ENCODE measurements at places on chromosomes 5 and 9.

GRCh38 chr5:18074961-18075360 lies 440.7 kb downstream of the TAF11L14 start:
- ATAC-seq: no peak

DNA sequence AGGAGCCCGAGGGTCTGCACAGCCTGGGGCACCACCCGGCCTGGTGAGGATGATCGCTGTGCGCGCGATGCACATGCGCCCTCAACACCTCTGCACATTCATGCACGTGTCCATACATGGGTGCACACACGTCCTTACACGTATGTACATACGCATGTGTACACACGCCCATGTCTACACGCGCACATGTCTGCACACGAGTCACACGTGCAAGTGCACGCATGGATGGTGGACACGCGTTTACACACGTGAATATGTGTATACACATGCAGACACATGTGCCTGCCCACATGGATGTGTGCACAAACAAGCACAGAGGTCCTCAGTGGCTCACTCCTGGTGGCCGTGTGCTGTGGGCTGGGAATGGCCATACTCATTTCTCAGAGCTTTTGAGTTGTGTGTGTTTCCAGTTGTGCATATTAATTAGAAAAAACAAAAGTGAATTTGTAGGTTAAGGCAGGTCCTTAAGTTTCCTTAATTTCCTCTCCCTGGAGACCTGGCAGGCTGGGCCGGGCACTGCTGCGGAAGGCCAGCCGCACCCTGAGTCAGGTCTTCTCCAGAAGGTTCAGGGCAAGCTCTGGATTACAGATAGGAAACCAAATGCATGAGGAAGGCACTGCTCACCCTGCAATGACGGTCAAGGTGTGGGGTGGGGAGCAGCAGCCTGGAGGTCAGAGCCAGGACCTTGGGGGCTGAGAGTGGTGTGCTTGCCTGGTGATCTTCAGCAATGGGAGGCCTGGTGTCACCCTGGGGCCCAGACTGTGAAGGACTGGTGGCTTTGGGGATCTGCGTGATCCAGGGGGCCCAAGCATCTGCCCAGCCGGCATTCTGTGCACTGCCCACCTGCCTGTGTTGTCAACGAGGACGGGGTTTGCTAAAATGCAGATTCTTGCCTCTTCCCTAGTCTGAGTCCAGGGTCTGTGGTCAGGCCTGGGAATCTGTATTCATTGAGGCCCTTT lies 1.3 kb upstream of the RNU6ATAC start:
- no peak for ATAC-seq

GRCh38 chr5:65800775-65801174 lies 78.8 kb downstream of the NLN start:
- ATAC-seq: no peak

- ATAC-seq: no peak
Observed at GRCh38 chr5:9165546-9165945, 380.3 kb downstream of the SEMA5A start.

DNA sequence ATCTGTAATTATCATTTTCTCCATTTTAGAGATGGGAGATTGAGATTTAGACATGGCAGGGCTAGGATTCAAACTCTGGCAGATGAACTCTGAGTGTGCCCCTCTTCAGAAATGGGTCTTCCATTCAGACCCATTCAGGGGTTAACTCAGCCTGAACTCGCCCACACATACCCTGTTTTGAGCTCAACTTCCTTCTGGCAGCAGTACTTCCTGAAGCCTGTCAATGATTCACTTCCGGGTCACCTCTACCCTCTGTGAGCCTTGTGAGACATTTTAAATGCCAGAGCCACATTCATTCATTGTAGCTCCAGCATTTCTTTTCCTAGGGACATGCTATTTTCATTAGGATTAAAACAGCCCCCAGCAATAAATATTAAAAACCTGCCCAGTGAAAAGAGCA lies 209.3 kb upstream of the SLC24A2 start:
- ATAC-seq: no peak

GRCh38 chr9:69324549-69325401 lies at the start of gene ENTREP1:
TSS of gene ENTREP1 (plus strand) at chr9:69325215. CDS start at chr9:69325310, 95 bp downstream.
- ATAC-seq: no peak

DNA sequence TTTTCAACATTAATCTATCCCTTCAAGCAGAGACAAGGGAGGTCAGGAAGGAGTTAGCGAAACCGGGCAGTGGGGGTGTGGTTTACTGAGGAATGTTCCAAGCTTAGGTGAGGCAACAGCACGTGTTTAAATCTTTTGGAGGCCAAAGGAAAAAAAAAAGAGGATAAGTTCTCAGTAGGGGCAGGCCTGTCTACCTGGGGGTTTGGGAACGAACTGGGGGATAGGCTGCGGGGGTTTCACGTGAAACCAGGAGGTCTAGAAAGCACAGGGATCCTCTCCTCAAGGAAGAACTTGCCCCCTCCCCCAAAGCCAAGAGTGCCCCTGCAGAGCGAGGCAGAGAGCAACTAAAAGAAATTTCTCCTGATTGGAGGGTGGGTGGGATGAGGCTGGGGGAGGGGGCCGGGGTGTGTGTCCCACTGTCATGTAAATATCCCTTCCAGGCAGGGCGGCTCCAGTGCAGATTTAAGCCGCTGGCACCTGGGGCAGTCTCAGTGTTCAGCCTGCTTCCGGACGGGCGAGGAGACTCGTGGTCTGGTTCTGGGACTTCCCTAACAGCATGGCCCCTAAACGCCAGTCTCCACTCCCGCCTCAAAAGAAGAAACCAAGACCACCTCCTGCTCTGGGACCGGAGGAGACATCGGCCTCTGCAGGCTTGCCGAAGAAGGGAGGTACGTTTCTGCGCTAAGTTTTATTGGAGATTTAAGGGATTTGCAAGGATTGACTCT lies 5.5 kb upstream of the SET start:
- ATAC-seq: no peak

DNA sequence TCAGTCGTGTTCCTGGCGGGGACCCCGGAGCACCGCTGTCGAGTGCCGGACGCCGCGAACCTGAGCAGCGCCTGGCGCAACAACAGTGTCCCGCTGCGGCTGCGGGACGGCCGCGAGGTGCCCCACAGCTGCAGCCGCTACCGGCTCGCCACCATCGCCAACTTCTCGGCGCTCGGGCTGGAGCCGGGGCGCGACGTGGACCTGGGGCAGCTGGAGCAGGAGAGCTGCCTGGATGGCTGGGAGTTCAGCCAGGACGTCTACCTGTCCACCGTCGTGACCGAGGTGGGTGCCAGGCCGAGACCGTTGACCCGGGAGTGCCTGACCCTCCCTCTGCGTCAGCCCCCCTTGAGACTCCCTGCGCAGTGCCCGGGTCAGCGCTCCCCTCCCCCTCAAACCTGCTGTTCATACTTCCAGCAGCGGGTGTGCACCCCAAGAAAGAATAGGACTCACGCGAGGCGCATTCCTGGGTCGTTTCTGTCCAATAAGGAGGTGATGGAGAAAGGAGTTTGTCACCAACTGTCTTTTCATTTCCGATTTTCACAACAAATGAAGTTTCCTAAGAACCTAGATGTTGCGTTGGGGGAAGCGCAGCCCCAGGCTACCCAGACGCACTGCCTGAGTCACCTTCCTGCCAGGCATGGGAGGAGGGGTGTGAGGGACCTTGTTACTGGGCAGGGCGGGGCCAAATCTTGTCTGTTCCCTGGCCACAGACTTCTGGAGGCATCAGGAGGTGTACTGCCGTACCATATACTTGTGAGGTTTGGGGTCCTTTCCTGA lies 722 bp downstream of the SLC22A4 start:
- ATAC-seq: peak; percentile 67

DNA sequence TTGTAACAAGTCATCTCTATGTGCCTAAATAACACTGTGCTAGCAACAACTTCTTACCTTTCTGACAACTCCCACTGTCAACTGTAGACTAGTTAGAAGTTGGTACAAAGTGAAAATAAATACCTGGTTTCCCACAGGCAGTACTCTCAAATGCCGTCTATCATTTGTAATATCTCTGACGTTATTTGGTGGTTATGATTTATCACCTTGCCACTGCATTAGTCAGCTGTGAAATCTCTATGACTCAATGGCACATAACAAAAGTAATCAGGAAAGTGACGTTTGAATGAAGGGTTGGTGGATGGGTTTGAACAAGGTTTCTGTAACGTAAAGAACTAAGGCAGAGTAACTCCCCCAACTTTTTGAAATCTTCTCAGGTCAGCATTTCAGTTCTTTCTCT lies 592.3 kb downstream of the MAT2B start:
- no peak for ATAC-seq

- ATAC-seq: no peak
Observed at GRCh38 chr5:172659909-172660628, 19.0 kb downstream of the NEURL1B start.

- ATAC-seq: no peak
Observed at GRCh38 chr5:342501-343460, 21.3 kb downstream of the AHRR start.

- no peak for ATAC-seq
Observed at GRCh38 chr9:77472646-77473045, 175.5 kb downstream of the GNA14 start.

- no peak for ATAC-seq
Observed at GRCh38 chr9:87545858-87546257, 48.2 kb downstream of the DAPK1 start.

DNA sequence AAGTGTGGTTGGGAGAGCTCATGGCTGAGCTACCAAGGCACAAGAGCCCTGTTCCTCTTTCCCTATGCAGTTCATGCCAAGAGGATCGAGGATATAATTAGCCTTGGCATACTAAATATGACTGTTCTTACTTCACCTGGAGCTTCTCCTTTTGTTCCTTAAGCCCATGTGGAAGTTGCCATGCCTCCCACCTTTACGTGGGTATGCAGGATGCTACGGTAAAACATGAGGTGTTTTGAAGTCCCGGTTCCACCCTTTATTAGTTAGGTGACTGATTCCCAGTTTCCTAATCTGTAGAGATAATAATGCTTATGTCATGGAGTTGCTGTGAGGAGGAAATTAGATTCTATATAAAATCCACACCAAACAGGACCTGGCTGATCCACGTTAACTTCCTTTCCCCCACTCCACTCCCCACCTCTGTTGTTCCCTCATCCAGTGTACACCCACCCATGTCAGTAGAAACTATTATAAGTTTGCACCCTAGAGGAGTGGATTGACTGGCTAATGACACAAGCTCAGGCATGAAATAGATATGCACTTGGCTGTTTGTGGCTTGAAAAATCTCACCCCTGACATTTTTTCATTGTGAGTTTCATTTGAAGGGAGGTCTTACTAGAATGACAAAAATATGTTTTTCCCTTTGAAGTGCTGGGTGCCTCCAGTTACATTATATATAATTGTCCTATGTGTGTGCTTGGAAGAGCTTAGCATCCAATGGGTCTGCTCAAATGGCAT lies 36.8 kb upstream of the SHOC1 start:
- ATAC-seq: no peak

GRCh38 chr5:40260361-40260760 lies 419.4 kb upstream of the PTGER4 start:
- ATAC-seq: no peak

GRCh38 chr5:88058625-88059024 lies 210.0 kb downstream of the TMEM161B start:
- no peak for ATAC-seq

DNA sequence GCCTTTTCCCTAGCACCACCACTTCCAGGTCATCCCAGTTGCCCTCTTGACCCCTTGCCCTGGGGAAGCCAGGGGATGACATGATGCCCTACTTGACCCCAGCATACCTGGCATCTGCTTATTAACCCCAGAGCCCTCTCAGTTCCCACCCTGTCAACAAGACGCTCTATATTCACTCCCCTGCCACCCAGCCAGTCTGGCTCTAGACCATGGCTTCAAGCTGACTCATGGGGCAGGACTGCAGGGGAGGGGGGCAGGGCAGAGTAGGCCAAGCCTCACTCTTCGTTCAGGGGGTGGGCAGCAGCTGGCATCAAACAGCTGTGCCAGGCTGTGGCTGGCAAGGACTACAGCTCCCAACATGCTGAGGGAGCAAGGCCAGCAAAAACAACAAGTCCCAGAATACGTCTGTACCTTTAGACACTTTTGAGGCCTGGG lies 5.3 kb downstream of the ATOSB start:
- ATAC-seq: no peak

GRCh38 chr5:30752015-30752414 lies 441.5 kb upstream of the CDH6 start:
- no peak for ATAC-seq

- ATAC-seq: no peak
Observed at GRCh38 chr9:92191801-92192200, 76.6 kb upstream of the SPTLC1 start.

- ATAC-seq: peak; percentile 58
Observed at GRCh38 chr5:109689740-109690241, at the start of gene MAN2A1. TSS of gene MAN2A1 (plus strand) at chr5:109689927. CDS start at chr5:109690418, 491 bp downstream.

DNA sequence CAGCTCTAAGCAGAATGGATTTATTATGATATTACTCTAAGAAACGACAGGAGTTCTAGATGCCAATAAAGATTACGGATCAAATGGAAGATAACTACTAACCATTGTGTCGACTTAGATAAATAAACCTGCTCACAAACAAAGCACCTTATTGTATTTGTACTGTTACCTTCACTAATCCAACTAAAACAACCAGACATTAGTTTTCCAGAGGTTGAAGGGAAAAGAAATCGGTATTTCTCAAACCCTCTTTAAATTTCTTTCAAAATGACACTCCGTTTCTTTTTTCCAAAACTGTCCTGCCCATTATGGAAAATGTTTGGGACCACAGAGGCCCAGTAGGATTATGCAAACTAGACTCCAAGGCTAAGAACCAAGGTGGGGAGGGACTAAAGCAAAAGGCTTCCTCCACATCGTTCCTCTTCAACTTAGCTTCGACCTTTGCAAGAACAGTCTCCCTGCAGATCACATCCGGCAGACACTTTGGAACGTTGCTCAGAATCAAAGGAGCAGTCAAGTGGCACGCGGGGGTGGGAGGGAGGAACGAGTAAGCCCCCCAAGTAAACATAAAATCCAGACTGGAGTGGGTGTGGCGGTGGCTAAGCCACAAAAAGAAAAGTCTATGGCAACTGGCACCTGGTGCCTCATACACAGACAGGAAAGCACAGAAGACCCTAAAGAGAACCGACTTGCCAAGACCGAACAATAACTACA lies 2.7 kb downstream of the MLLT3 start:
- no peak for ATAC-seq

- no peak for ATAC-seq
Observed at GRCh38 chr5:38892363-38892762, 46.6 kb downstream of the OSMR start.

GRCh38 chr5:4419281-4419680 lies 720.8 kb upstream of the ADAMTS16 start:
- ATAC-seq: no peak

DNA sequence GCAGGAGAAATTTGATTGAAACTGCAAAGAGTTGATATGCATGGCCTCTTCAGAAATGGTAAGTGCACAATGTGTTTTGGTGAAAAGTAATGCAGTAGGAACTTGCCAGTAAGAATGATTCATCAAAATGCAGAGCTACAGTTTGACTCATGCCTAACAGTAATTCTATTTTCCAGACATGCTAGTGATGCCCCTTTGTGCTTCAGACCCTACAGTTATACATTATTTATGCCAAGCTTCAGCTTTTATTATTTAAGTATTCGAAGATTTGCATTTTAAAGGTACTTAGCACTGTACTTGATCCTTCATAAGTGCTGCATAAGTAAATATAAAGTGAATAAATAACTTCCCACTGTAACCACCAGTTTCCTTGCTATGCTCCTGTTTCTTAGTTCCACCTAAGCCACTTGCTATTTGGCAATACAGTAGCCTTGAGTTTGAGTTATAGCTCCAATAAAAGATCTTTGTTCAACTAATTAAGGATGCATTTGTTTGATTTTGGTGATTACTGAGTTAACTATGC lies 3.6 kb upstream of the SPATA31E1 start:
- peak; percentile 65 for ATAC-seq

Measured in activated CD4-positive, CD25-positive, alpha-beta regulatory T cell treated with anti-CD3 and anti-CD28 coated beads, Interleukin-2, amount 50 U/mL, for 24 hours (primary cell).